ENCODE measurements at places on chromosomes 4 and X.
A peak's percentile ranks its signal among the peaks of the same experiment; 100 is the strongest.

GRCh38 chr4:25901030-25901430 is 13.0 kb upstream of the SMIM20 start:
- no peaks in the 10 kb centered on the region for H3K27me3 ChIP-seq
- no peak for DNase-seq
- no peak overlapping the region for H3K27ac ChIP-seq

GRCh38 chr4:168693750-168694490 is 197.1 kb downstream of the PALLD start:
- H3K4me3 ChIP-seq, result no peak overlapping the region
- no peaks in the 10 kb centered on the region for H3K36me3 ChIP-seq
- DNase-seq, result no peak
- no peaks in the 10 kb centered on the region for H3K4me1 ChIP-seq

DNA sequence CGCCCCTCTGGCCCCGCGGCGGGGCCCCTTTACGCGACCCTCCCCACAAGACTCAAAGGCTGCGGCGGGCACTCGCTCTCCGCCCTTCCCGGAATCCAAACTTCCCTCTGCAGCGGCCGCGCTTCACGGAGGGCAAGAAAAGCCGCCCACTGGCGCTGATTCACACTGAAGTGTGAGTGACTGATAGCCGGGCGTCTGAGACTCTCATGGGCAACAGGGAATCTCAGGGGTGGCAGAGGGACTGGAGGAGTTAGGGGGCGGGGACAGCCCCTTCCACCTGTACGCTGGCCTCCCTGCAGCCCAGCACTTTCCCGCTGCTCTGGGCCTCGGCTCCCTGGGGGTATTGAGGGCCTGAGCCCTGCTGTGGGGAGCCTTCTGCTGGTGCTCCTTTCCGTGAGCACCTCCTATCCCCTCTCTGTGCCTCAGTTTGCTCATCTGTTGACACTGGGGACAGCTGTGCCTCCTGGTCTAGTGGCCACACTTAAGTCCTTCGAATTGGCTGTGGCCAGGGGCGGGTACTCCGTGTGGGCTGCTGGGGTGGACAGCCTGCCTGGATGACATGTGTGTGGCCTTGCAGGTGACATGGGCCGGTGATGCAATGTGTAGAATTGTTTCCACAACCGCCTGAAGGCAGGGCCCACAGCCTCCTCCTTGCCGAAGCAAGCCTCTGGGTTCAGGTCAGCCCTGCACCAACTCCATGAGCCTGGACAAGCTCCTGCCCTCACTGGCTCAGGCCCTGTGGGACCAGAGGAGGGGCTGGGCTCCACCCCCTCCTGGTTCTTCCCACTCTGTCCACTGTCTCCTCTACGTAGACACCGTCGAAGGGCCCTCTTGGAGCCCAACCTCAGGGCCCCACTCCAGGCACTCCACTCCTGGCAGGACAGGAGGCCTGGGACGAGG is 951 bp downstream of the SH3BP2 start:
- peak overlapping the region; percentile 39 for H3K27ac ChIP-seq
- peak; percentile 12 for DNase-seq
- no peaks in the 10 kb centered on the region for H3K36me3 ChIP-seq
- H3K4me3 ChIP-seq, result peak overlapping the region; percentile 62
- H3K4me1 ChIP-seq, result peaks cover 58% of the 10 kb centered on the region

DNA sequence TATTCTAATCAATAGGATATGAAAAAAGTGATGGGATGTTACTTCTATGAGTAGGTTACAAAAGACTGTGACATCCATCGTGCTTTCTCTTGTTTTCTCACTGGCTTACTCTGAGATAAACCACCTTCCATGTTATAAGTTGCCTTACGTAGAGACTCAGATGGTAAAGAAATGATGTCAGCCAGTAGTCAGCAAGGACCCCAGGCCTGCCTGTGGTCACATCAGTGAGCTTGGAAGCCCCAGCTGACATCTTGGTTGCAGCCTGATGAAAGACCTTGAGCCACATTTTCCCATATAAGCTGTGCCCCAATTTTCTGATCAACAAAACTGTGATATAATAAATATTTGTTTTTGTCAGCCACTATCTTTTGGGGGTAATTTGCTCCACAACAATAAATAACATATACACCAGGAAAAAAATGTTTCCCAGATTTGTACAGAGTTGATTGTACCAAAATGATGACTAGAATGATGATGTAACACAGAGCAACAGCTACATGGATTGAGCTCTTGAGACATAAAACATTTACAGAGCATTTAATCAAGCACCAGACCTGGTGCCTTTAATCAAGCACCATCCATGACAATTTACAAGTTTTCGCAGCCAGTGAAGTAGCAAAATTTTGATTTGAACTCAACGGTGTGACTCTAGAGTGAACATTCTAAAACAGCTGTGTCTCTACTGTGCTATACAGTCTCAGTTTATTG is 11.2 kb upstream of the DCAF12L2 start:
- H3K4me1 ChIP-seq, result no peaks in the 10 kb centered on the region
- no peak for DNase-seq
- H3K27me3 ChIP-seq, result no peaks in the 10 kb centered on the region
- no peak overlapping the region for H3K27ac ChIP-seq
- H3K36me3 ChIP-seq, result no peaks in the 10 kb centered on the region

DNA sequence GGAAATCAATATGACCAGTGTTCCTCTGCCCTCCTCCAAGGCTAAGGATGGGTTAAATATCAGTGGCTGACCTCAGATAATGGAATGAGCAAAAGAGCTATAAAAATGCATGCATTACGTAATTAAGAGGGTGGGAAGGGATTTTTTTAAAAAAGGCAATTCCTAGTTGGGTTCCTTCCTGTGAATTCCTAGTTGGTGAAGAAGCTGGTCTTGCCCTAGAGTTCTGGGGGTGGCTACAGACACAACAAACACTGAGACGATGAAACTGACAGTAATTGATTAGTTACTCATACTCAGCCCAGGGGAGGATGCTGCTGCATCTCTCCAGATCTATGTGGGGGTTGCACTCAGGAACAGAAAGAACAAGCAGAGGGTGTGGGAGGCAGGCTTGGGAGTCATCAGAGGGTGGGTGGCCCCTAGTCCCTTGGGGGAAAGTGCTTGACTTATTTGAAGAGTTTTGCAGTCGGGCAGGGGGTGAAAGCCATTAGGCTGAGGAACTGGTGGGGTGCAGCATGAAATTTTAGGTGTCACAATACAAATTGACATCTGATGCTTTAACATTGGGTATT is 662.0 kb upstream of the FRG1 start:
- H3K4me3 ChIP-seq, result no peak overlapping the region
- no peak overlapping the region for H3K27ac ChIP-seq
- H3K27me3 ChIP-seq, result no peaks in the 10 kb centered on the region
- no peak for DNase-seq

Measured in HCT116 (cell line).